Myocyte (in vitro differentiated cells): ENCODE measurements at places on chromosomes 7 and 10. TPM values are rescaled to one million over a fixed set of nuclear protein-coding genes. Genes with fewer than 3 reads are reported as not detected.

KIF20B gene
- total RNA-seq, result 4.1 and 4.3 TPM in 2 replicates

GPR26 gene
- total RNA-seq, result not detected in 2 replicates

ERV3-1 gene
- total RNA-seq, result 24.6 and 27.8 TPM in 2 replicates

OR2A1 gene
- not detected in 2 replicates for total RNA-seq

IQCE gene
- total RNA-seq, result 12.1 and 13.6 TPM in 2 replicates

SLC26A3 gene
- total RNA-seq, result not detected in 2 replicates

SMARCD3 gene
- total RNA-seq, result 251 and 274 TPM in 2 replicates

FLNC gene
- 703 and 1,085 TPM in 2 replicates for total RNA-seq

NPFFR1 gene
- total RNA-seq, result not detected in 2 replicates

STK31 gene
- 0.05 TPM in 1 of 2 replicates, not detected in the other for total RNA-seq

NPY gene
- not detected in 2 replicates for total RNA-seq
